ENCODE measurements at places on chromosomes 6 and 20. TPM values are rescaled to one million over a fixed set of nuclear protein-coding genes. Genes with fewer than 3 reads are reported as not detected.

- DNase-seq: no peak
Observed at GRCh38 chr20:20010639-20011500, 6.3 kb upstream of the NAA20 start.

GRCh38 chr6:41042226-41043055 is at the start of gene TSPO2:
Gene TSPO2 (plus strand): TSS chr6:41042467. CDS start chr6:41042986, 519 bp downstream.
- no peak for DNase-seq

The NKX2-2 gene
- 0.67 TPM for polyA plus RNA-seq

The OR2B6 gene
- 0.12 TPM for polyA plus RNA-seq

GRCh38 chr6:82419132-82419581 is 55.5 kb downstream of the TPBG start:
- DNase-seq: no peak

GRCh38 chr6:80457439-80457933 is 351.0 kb downstream of the BCKDHB start:
- peak; percentile 72 for DNase-seq

DNA sequence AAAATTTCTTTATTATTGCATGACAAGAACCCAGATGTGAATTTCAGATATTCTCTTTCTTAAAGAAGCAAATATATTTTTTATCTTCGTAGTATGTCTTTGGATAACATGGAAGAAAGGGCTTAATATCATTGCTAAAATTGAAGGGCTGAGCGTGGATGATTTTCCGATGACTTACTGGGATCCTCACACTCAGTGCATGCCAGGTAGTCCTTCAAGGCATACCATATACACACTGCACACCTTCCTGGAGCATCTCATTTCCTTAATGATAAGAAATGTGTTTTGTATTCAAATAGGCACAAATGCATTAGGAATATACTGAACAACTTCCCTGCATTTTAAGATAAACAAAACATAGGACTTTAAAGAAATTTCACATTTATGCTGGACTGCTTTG is 193.9 kb upstream of the MAP3K7 start:
- no peak for DNase-seq

- DNase-seq: no peak
Observed at GRCh38 chr6:514396-514978, 122.9 kb downstream of the IRF4 start.

The RSPO3 gene
- not detected for polyA plus RNA-seq

- no peak for DNase-seq
Observed at GRCh38 chr6:23006656-23007055, 437.3 kb downstream of the HDGFL1 start.

GRCh38 chr20:52251136-52251700 is 59.6 kb upstream of the ZFP64 start:
- DNase-seq: no peak

The MYT1 gene
- 0.77 TPM for polyA plus RNA-seq

The ULBP1 gene
- not detected for polyA plus RNA-seq

DNA sequence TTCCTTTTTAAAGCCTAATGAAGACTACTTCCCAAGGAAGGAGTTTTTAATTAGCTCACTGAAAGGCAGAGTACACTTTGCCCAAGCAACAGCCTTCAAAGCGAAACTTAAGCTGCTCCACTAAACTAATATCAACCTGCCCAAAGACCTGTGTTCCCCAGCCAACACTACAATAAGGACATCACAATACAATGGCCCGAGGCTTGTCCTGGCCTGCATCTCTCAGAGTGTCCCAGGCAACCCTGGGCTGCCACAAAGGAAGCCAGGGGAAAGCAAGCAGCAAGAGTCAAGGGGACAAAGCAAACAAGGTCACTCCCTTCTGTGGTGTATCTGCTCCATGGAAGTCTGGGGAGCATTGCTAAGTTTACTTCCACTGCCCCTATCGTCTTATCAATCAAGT is 52.3 kb downstream of the PIGU start:
- DNase-seq: no peak

DNA sequence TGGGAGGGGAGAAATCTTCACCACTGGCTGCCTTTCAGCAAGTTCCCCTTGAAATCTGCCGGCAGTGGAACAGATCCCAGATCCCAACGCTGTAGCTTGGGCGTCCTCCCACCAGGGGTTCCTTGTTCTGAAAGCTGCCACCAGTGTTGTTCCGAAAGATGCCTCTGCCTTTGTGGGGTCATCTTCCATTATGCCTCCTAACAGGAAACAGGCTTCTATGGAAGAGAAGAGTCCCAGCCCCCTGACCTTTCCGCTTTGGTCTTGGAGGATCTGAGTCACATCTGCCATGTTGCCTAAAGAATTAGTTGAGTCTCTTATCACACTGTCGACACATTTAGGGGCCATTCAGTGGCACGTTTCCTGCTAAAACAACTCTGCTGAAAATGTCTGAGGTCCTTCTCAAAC is 57.5 kb upstream of the NFATC2 start:
- no peak for DNase-seq

The RSPO4 gene
- 0.19 TPM for polyA plus RNA-seq

The SCRT2 gene
- not detected for polyA plus RNA-seq

DNA sequence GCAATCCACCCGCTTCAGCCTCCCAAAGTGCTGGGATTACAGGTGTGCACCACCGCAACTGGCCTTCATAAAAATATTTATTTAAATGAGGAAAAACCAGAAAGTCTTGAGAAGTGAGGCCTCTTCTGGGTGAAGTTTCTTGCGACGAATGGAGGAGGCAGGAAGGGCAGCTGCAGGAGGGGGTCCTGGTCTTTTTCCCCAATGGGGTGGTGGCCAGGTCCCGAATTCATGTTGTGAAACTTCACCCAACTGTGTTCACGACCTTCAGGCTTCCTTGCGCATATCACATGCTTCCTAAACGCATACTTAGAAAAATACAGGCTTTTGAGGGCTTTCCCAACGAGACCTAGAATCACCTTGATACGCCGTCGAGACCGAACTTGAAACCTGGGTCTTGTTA is 145.1 kb downstream of the CDH4 start:
- DNase-seq: no peak

- no peak for DNase-seq
Observed at GRCh38 chr20:37803438-37804307, 99.3 kb upstream of the VSTM2L start.

DNA sequence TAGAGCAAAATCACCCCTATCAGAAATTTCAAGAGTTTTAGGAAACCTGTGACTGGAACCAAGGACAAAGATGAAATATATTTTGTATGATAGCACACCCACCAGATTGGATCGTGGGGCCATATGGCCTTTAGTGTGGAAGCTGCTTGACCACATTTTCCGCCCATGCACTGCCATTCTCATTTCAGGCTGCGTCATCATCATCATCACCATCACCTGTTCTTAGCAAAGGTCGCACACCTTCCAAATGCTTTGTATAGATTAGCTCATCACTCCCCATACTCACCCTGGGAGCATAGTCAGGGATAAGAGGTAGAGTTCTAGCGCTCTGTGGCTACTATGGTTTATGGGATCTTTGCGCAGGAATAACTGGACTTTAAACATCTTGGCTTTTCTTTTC is 185.7 kb downstream of the MTHFD1L start:
- no peak for DNase-seq

- no peak for DNase-seq
Observed at GRCh38 chr6:169042061-169042460, 211.6 kb downstream of the THBS2 start.

Data from small intestine (tissue), 16 donors.